ENCODE measurements at places on chromosomes 11 and 22. TPM values are rescaled to one million over a fixed set of nuclear protein-coding genes. Genes with fewer than 3 reads are reported as not detected.

The CAVIN3 gene
- 38.2 TPM for total RNA-seq

The FAT3 gene
- 83.2 TPM for total RNA-seq

The C22orf23 gene
- not detected for total RNA-seq

The TTLL12 gene
- 31.8 TPM for total RNA-seq

The ZBTB44 gene
- total RNA-seq, result 112 TPM

The BATF2 gene
- 0.16 TPM for total RNA-seq

The SLC29A2 gene
- total RNA-seq, result 2.8 TPM
